ENCODE measurements at places on chromosomes 2 and 18. TPM values are rescaled to one million over a fixed set of nuclear protein-coding genes. Genes with fewer than 3 reads are reported as not detected.
A peak's percentile ranks its signal among the peaks of the same experiment; 100 is the strongest.

Gene AMER3
- not detected for total RNA-seq

Gene LTBP1
- 0.14 TPM for total RNA-seq

Gene MOGAT1
- total RNA-seq, result not detected

Gene ITGB6
- total RNA-seq, result not detected

Gene FOXI3
- not detected for total RNA-seq

Gene HMSD
- total RNA-seq, result 18.8 TPM

Gene APLF
- total RNA-seq, result 2.5 TPM

Gene SLC4A5
- total RNA-seq, result 2.2 TPM

Gene MC5R
- total RNA-seq, result not detected

Gene UGT1A5
- total RNA-seq, result not detected

Gene CDH2
- total RNA-seq, result not detected

Gene TTC39C
- 28.6 TPM for total RNA-seq

DNA sequence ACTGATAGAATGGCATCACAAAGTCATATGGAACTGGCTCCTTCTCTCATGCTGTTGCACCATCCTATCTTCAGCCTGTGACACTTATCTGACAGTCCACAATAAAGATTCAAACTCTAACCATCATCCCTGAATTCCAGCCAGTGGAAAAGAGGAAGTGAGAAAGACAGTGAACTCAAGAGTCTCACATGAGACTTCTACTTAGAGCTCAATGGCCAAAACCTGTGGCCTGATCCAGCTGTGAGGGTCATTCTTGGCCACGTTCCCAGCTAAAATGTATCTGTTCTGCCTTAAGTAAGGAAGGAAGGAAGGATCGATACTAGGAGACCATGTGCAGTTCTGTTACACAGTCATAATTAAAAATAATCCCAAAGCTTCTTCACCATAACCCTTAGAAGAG, 73.6 kb downstream of the RND3 start:
- no peak for DNase-seq

GRCh38 chr2:57542081-57542480, 504.5 kb upstream of the VRK2 start:
- no peak for DNase-seq

GRCh38 chr18:23460285-23461273, 7.5 kb downstream of the RIOK3 start:
- DNase-seq, result no peak

GRCh38 chr2:240396623-240397541, 38.6 kb upstream of the GPC1 start:
- DNase-seq, result peak; percentile 2

DNA sequence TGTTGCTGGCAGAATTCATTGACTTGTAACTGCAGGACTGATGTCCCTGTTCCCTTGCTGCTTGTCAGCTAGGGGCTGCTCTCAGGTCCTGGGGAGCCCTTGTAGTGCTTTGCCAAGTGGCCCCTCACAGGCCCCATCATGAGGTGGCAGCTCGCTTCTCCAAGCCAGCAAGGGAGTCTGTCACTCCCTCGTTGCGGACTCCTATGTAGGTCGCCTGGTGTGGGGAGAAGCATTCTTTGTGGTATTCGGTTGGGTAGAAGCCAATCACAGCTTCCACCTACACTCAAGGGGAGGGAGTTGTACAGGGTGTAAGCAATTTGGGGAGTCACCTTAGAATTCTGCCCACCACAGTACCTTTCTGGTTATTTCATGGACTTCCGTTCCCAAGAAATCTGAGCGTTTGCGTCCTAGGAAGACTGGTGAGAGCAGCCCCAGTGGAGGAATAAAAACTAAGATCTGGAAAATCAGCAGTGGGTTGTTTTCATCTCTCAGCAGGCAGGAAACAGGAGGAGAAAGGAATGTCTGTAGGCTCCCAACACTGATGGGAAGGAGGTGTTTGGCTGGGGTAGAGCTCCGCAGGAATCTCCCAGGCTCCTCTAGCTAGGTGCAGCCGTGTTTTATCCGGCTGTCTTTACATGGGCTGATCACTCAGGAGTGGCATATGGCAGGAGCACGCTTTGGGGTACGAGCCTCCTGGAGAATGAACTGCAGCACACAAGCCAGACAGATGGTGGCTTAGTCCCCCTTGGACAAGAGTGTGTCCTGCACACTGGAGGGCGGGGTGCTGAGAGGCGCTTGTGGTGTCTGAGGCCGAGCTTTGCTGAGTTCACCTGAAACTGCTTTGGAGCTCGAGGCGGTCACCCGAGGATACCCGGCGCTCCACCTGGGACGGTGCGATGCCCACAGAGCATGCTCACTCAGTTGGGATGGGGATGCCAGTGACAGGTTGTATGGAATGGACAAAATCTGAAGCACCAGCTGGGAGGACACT, 58.3 kb downstream of the LDLRAD4 start:
- DNase-seq, result peak; percentile 44

- DNase-seq, result no peak
Measured at GRCh38 chr18:76522122-76522503, 27.1 kb upstream of the ZNF516 start.

DNA sequence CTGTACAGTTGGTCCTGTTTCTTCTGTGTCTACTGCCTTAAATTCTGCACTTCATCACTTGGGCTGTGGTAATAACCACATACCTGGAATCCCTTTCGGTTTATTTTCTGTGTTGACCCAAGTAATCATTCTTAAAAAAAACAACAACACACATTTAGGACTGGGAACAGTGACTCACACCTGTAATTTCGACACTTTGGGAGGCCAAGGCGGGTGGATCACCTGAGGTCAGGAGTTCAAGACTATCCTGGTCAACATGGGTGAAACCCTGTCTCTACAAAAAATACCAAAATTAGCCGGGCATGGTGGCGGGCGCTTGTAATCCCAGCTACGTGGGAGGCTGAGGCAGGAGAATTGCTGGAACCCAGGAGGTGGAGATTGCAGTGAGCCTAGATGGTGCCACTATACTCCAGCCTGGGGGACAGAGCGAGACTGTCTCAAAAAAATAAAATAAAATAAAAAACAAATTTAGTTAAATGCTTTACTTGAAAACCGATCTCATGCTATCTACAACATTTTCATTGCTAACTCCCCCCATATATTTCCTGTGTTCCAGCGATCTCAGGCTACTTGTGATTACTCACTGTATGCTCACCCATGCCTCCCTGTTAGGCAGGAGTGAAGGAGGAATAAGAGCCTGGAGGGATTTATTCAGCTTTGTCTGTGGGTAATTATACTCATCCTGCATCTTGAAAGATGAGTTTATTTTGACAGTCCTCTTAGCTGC, 18.2 kb downstream of the ACSL3 start:
- DNase-seq, result no peak

GRCh38 chr2:180679693-180680092, 300.7 kb upstream of the UBE2E3 start:
- DNase-seq, result no peak

GRCh38 chr2:62933398-62933917, 117.2 kb upstream of the OTX1 start:
- DNase-seq, result no peak

GRCh38 chr2:126752876-126753275, 96.9 kb downstream of the GYPC start:
- DNase-seq, result no peak

GRCh38 chr18:77897606-77898005, 648.0 kb downstream of the GALR1 start:
- no peak for DNase-seq

- no peak for DNase-seq
Measured at GRCh38 chr2:111918383-111918806, 20.0 kb downstream of the MERTK start.

- DNase-seq, result no peak
Measured at GRCh38 chr2:27779417-27780055, 8.0 kb downstream of the MRPL33 start.

DNA sequence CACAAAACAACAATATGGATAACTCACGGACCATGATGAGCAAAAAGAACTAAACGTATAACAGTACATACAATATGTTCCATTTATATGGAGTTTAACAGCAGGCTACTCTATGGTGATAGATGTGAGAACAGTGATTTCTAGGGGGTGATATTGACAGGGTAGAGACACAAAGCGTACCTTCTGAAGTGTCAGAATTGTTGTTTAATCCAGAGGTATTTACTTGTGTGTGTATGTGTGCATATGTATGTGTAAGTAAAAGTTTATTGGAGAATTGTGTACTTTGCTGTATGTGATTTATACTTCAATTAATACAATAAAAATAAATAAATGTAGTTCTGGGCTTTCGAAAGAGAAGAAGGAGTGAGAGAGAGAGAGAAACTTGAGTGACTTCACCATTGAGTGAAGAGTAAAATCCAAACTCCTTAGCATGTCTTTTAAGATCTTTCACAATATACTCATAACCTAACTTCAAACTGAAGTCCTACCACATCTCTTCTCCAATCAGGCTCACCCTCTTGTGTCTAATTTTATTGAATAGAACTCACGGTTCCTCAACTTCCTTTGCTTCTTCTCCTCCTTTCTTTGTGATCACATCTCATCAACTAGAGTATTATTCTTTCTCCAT, 126.0 kb upstream of the KLF7 start:
- no peak for DNase-seq

DNA sequence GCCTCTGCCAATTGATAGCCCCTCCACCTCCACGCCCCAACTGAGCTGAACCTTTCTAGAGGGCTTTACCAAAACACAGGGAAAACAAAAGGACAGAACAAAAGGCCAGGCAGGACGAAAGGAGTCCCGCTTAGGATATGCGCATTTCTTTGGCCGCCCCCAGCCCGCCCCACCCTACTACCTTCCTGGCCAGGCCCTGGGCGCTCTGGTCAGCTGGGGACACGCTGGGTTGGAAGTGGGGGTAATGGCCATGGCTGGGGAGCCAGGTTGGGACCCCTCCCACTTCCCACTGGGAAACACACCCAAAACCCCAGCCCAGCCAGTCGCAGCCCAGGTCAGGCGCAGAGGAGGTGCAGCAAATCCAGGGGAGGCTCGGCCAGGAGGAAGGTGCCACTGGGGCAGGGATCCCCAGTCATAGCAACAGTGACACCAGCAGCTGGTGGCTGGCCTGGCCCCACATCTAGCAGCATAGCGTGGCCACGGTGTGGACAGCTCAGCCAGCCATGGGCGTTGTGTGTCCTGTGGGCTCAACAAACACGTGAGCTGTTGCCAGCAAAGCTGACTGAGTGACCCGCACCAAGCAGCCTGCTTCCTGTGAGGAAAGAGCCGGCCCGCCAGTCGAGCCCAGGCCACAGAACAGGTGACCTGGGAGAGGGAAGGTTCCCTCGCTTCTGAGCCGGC, 24.6 kb upstream of the B3GNT7 start:
- DNase-seq, result no peak

DNA sequence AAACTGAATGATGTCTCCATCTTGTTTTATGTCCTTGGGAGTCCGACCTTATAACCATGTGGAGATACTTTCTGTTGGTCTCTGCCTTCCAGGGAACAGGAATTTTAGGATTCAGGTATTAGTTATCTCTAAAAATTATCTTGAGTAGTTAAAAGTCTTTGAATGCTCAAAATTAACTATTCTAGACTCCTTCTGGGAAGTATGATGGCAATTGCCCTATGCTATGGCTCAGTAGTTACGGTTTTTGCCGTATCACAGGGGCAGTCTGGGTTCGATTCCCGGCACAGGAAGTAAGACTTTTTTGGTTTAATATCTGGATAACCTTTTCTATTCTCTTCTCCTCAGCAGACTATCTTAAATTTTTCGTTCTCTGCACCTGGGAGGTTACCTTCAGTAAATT, 708.7 kb upstream of the LRATD1 start:
- DNase-seq, result no peak

- DNase-seq, result no peak
Measured at GRCh38 chr2:69272803-69273471, 114.1 kb downstream of the GFPT1 start.

GRCh38 chr2:1621501-1621900, 122.8 kb downstream of the PXDN start:
- no peak for DNase-seq

- DNase-seq, result no peak
Measured at GRCh38 chr2:18232731-18233438, 327.6 kb downstream of the RDH14 start.

DNA sequence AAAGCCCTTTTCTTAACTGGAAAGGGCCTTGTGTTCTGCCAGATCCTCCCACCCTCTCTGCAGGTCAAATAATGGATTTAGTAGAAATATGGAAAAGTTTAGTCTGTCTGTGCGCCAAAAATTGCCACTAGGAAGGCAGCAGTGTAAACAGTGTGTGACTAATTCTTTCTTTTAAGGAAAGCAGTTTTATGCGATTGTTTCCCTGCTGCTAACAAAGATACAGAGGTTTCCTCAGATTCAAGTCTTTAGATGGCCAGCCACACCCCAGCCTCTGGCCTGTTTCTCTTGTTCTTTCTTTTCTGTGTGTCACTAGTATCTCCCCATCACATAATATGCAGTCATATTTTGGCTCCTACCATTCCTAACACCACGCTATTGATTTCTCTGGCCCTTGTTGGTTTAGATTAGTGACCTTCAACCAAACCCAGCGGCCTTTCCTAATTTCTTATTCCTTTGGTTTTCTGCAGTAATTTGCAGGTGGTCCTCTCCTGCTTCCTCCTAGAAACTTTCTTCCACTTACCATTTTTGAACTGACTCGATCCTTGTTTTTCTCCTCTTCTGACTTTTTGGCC, 157.4 kb downstream of the LTBP1 start:
- no peak for DNase-seq

DNA sequence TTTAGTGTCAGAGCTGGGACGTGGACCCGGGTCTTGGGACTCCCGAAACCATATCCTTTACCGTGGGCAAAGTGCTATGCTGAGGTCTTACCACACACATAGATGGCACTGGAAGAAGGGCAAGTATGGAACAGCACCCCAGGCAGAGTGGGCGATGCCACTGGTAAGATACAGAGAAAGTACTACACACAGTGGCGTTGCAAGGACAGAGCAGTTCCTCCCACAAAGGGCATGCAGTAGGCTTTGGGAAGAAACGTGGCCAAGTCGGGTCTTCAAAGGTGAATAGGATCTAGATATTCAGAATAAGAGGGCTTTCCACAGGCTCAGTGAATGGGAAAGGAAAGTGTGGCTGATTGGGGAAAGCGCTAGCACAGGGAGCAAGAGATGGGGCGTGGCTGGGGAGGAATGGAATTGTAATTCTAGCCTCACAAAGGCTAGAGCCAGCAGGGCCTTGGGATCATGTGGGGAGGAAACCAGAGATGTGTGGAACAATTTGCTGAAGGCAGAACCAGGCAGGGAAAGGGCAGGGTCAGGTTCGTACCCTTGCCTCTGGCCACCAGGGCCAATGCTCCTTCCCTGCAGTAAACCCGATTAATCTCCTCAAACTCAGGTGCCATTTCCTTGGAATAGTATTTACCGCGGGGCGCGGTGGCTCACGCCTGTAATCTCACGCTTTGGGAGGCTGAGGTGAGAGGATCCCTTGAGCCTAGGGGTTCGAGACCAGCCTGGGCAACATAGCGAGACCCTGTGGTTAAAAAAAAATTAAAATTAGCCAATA, 36.0 kb downstream of the PCBP1 start:
- DNase-seq, result no peak

GRCh38 chr2:75949385-75950030, 238.8 kb upstream of the GCFC2 start:
- no peak for DNase-seq

GRCh38 chr18:36066686-36067054, 689 bp downstream of the RPRD1A start:
- no peak for DNase-seq

DNA sequence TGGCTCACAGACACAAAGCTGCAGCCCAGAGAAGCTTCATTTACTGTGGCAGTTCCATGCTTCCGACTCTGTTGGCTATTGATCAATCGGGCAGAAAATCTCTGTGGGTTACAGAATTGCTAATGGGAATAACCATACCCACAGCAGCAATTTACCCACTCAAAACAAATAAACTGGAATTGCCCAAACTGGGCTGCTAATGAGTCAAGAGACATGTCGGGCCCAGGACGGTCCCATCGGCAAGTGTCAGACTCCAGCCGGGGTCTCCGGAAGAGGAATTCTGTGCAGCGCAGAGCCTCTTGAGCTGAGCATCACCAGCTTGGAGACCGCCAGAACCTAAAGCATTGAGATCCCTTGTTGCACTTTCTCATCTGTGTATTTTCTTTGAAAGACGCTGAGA, 67.8 kb downstream of the TMEM18 start:
- no peak for DNase-seq
